ENCODE measurements at places on chromosomes 1 and 21. TPM values are rescaled to one million over a fixed set of nuclear protein-coding genes. Genes with fewer than 3 reads are reported as not detected.

The CELA2B gene
- not detected for total RNA-seq

The SLC45A1 gene
- total RNA-seq = 0.57 TPM

The OR2M3 gene
- total RNA-seq = not detected

The EMC1 gene
- 72.2 TPM for total RNA-seq

The TMOD4 gene
- total RNA-seq = not detected

The OR2T35 gene
- not detected for total RNA-seq

The HIVEP3 gene
- 2.9 TPM for total RNA-seq

The BMP8A gene
- total RNA-seq = not detected

The PACC1 gene
- 12.9 TPM for total RNA-seq

The TAL1 gene
- 36.8 TPM for total RNA-seq

The TENT5C gene
- 0.14 TPM for total RNA-seq

The UTS2 gene
- not detected for total RNA-seq

The FRRS1 gene
- total RNA-seq = 2.0 TPM

The BPNT1 gene
- total RNA-seq = 39.2 TPM

The OR2L8 gene
- not detected for total RNA-seq

The CFHR5 gene
- total RNA-seq = not detected

The C1orf21 gene
- total RNA-seq = 32.0 TPM

The CR1L gene
- not detected for total RNA-seq

The LCE3D gene
- not detected for total RNA-seq

The ZNF697 gene
- total RNA-seq = 18.0 TPM

The DNAJC28 gene
- total RNA-seq = 2.3 TPM

The IL19 gene
- not detected for total RNA-seq

The RNU1-4 gene
- under 0.01 TPM for total RNA-seq

The ASCL5 gene
- not detected for total RNA-seq

The THEM5 gene
- not detected for total RNA-seq

Data from thoracic aorta endothelial cell (primary cell).